Activated naive CD4-positive, alpha-beta T cell treated with anti-CD3 and anti-CD28 coated beads for 36 hours (primary cell): ENCODE measurements at places on chromosomes 5 and 9. TPM values are rescaled to one million over a fixed set of nuclear protein-coding genes. Genes with fewer than 3 reads are reported as not detected.
A peak's percentile ranks its signal among the peaks of the same experiment; 100 is the strongest.

UBE2R2 gene
- 44.2 TPM for total RNA-seq

- H3K4me1 ChIP-seq: no peaks in the 10 kb centered on the region
- no peaks in the 10 kb centered on the region for H3K36me3 ChIP-seq
- no peak overlapping the region for H3K4me3 ChIP-seq
- no peak for DNase-seq
- no peak overlapping the region for H3K27ac ChIP-seq
- H3K27me3 ChIP-seq: no peaks in the 10 kb centered on the region
Observed at GRCh38 chr5:168195110-168195509, 96.3 kb upstream of the WWC1 start.

LCNL1 gene
- not detected for total RNA-seq

- DNase-seq: no peak
- no peak overlapping the region for H3K27ac ChIP-seq
- no peaks in the 10 kb centered on the region for H3K27me3 ChIP-seq
Observed at GRCh38 chr5:166716856-166717492, 1574.5 kb upstream of the WWC1 start.

DNA sequence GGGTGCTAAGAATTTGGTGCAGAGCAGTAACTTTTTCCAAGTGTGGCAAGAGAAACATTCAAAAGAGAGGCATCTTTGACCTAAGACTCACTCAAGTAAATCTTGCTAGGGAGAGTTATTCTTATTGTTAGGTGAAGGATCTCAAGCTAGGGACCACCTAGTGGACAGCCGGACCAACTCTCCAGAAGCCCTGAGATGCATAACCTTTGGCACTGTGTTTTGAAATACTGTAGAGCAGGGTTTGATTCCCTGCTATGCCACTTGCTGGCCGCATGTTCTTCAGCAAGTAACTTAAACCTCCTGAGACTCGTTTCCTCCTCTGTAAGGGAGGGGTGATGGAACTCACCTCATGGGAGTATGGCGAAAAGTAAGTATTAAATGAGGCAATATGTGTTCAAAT is 336.1 kb upstream of the ADAMTSL1 start:
- no peaks in the 10 kb centered on the region for H3K4me1 ChIP-seq
- H3K27me3 ChIP-seq: no peaks in the 10 kb centered on the region
- no peaks in the 10 kb centered on the region for H3K36me3 ChIP-seq
- no peak for DNase-seq
- H3K4me3 ChIP-seq: no peak overlapping the region
- no peak overlapping the region for H3K27ac ChIP-seq

SLC6A7 gene
- total RNA-seq: not detected

DNA sequence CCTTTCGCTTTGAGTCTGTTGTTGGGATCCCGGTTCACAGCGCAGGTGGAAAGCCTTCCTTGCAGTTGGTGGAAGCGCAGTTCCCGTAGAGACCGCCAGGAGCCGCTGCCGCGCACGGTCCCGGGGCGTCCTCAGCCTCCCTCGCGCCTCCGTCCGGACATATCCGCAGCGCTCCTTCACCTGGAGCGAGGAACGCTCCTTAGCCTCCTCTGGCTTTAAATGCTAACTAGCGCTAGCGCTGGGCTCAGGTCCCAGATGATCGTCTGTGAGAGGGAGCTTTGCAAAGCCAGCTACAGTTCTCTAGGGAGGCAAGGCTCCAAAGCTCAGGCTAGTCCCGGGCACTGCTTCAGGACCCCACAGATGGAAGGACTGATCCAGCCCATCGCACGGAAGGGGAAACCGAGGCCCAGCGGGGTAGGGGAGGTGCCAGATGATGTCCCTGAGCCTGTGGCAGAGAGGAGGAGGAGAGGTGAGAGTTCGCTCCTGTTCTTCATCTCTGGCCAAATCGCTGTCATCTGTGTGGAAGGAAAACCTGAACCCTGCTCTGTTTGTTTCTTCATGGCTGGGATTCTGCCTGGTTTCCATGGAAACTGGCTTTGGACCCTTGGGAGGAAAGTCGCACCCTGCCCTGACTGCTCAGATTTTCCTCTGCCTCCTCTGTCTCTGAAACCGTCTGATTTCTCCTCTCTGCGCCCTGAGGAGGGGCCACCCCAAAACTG is 31.4 kb downstream of the COL15A1 start:
- peaks cover 5% of the 10 kb centered on the region for H3K27me3 ChIP-seq
- peak overlapping the region; percentile 7 for H3K4me3 ChIP-seq
- no peaks in the 10 kb centered on the region for H3K4me1 ChIP-seq

OTP gene
- total RNA-seq: not detected

FCN2 gene
- total RNA-seq: not detected

DNA sequence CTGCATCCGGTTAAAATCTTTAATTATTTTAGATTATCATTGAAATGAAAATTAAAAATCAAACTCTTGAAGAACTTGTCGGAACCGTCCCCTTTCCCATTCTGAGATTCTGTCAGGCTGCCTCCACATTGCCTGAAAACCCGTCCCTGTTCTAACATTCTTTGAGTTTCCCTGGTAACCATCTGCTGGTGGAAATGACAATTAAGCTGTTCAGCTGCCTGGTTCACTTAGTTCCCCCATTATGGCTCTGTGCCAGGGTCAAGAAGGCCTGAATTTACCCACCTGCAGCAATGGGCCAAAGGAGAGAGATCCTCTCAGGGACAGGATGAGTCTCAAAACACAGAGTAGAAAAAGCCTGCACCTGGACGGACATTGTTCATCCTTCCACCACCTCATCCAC is 11.8 kb upstream of the TCOF1 start:
- H3K36me3 ChIP-seq: no peaks in the 10 kb centered on the region
- DNase-seq: no peak
- no peaks in the 10 kb centered on the region for H3K27me3 ChIP-seq
- peaks cover 4% of the 10 kb centered on the region for H3K4me1 ChIP-seq

FGF10 gene
- total RNA-seq: not detected
